Calu3 (cell line): ENCODE measurements at places on chromosomes 7 and 10.
A peak's percentile ranks its signal among the peaks of the same experiment; 100 is the strongest.

DNA sequence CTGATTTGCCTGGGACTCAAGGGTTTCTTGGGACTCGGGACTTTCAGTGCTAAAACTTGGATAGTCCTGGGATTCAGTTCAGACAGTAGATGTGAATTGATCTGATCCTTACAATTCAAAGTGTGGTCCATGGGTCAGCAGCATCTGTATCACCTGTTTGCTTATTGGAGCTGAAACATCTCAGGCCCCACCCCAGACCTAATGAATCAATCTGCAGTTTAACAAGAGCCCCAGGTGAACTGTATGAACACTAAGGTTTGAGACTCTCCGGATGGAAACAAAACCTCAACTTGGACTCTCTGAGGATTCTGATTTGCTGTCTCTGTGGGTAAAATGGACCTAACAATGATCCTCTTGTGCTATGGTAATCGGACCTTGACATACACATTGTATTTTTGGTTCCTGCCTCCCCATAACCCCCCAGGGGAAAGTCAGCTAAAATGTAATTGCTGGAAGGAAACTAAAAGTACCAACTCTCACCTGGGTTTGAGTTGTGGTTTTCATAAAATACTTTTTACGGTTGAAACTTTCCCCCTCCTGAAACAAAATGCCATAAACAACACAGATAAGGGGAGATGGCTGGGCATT lies 11.7 kb downstream of the CYP26A1 start:
- DNase-seq = no peak

GRCh38 chr7:86930554-86931307 lies 128.7 kb downstream of the ELAPOR2 start:
- no peak for DNase-seq

DNA sequence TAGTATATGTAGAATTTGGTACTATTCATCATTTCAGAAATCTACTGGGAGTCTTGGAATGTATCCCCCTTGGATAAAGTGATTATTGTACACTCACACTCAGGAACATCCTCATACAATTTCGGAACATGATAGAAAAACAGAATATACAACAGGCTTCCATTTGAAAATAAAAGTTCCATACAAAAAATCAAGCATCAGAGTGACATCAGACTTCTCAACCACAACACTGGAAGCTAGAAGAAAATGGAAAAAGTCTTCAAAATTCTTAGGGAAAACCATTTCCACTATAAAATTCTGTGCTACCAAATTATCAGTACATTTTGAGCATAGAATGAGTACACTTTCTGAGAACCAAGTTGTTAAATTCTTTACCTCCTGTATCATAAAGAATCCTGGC lies 8.8 kb downstream of the LYZL1 start:
- no peak for DNase-seq

GRCh38 chr10:60346661-60347060 lies 43.0 kb downstream of the ANK3 start:
- no peak for DNase-seq

- no peak for DNase-seq
Observed at GRCh38 chr10:28014651-28015050, 15.8 kb upstream of the ODAD2 start.

DNA sequence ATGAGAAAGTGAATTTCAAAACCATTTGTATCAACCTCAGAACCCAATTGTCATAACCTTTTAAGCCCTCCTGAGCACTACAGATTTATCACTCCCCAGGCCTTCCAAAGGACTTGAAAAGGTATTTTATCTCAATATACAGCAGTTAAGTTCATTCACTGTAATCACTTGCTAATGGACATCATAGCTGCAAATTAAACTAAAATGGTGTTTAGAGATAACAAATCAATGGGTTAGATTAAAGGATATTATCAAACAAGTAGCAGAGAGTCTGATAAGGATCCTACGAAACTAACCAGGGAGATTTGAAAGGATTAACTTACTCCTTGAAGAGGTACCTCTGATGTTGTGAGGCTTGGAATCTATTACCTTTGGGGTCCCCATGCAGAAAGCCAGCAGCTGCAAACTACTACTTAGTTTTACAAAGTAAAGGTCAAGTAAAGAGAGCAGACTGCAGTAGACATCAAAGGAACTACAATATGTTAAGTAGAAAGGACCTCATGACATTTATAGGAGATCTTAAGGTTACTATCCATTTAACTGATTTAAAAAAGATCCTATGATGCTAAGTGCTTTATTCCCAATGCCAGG lies 359.4 kb downstream of the SORCS1 start:
- no peak for DNase-seq

- DNase-seq = no peak
Observed at GRCh38 chr7:157650801-157651200, 314.0 kb downstream of the DNAJB6 start.

- DNase-seq = no peak
Observed at GRCh38 chr10:5442990-5443370, 30.6 kb downstream of the NET1 start.

DNA sequence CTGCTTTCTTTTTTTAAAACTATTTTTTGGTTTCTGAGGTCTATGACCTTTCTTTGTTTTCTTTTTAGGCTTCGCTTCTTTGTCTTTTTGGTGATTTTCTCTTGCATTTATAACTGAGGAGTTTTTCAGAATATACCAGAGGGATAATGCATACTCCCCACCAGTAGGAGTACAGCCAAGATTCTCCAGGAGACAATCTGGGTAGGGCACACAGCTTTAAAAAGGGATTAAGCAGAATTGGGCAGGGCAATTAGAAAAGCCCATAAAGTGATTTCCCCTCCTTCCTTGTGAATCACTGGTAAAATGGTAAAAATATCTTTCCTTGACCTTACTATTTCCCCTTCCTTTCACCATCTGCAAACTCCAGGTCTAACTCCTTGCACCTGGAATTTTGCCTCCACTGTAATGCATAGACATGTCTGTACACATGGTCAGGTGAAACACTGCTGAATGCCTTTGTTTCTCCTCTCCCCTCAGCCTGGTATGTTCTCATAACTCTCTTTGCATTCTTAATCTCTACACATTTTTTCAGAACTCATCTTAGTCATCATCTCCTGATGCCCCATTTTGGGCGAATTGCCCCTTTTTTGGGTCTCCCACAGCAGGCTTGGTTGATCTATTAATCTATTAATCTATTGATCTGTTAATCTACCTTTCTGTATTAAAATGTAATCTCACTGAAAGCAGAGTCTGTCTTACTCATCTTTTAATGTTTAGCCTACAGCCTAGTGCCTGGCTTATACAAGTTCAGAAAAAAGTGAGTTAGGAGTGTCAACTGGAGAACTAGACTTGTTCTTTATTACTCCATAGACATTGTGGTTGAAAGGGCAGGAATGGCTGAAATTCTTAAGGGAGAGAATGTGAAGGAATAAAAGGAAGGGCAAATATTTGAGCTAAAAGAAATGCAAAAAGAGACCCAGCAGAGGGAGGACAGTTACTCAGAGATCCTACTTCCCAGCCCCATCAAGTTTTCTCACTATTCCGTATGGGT lies 64.6 kb downstream of the MDFIC start:
- DNase-seq = no peak

DNA sequence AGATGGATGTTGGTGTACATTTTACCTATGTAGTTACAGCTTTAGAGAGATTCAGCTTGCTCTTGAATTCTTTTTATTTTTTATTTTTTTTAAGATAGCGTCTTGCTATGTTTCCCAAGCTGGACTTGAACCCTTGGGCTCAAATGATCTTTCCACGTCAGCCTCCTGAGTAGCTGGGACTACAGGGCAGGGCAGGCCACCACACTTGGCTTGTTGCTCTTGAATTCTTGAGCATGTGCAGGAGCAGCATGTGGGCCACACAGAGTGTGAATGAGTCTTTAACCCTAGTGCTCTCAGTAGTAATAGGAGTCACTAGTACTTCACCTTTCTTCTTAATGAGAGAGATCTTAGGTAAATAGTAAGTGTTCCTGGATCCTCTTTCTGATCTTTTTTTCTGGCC lies 26.7 kb upstream of the CYCS start:
- no peak for DNase-seq

GRCh38 chr7:135232720-135233119 lies 918 bp upstream of the STRA8 start:
- DNase-seq = peak; percentile 44

DNA sequence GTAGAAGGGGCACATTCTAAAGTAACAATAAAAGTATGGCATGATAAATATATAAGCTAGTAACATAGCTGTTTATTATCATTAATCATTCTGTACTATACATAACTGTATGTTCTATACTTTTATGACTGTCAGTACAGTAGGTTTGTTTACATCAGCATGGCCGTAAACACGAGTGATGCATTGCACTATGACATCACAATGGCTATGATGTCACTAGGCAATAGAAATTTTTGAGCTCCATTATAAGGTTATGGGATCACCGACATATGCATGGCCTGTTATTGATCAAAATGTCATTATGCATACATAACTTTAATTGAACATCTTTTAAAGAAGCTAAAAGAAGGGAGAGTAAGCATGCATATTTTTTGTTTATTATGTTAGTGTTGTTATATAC lies 200.1 kb upstream of the SHH start:
- no peak for DNase-seq

DNA sequence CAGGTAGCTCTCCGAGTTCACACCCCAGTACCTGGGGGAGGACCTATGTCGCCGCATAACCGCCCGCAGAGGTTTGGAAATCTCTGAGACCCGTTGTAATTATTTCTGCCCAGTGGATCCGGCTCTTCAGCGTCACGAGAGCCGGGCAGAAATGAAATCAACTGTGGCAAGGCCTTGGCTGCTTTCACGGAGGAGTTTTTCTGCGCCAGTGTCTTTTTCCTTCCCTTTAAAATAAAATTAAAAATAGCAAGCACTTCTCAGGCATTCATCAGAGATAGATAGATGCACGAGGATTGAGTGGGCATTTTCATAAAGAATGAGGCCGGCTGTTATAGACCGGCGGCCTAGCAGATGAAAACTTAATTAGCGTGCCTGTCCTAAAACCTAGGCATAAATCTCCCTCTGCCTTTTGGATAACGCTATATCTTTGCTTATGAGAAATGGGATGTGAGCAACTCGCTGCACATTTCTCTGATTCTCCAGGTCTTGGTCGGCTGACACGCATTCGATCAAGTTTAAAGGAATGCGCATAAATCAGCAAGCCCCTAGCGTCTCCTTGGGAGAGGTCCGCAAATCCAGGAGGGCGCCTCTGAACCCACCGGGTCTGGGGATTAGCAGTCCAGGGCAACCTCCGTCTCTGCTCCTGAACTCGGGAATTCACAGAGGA lies 6.4 kb downstream of the HOXA13 start:
- no peak for DNase-seq

DNA sequence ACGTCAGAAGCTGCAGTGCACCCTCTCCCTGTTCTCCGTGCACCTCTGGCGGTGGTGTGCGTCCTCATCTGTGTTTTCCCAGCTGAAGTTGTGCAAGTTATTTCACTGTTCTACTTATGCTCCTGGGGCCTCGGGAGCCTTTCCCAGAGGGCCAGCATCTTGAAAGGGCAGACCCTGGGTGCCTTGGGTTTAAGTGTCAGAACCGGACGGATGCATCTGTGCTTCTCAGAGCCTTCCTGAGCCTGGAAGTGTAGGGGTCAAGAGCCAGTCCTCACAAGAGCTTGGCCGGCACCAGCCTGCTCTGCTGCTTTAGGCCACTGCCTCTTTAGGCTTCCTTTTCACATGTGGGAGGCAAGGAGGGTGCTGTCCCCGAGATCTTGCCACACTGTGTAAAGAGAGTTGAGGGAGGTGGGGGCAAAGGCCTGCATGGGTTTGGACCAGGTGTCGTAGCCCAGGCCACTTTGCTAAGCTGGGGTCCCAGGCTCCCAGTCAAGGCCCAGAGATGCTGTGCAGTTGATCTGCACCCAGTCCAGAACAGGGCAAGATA lies 128.9 kb upstream of the NPS start:
- no peak for DNase-seq

DNA sequence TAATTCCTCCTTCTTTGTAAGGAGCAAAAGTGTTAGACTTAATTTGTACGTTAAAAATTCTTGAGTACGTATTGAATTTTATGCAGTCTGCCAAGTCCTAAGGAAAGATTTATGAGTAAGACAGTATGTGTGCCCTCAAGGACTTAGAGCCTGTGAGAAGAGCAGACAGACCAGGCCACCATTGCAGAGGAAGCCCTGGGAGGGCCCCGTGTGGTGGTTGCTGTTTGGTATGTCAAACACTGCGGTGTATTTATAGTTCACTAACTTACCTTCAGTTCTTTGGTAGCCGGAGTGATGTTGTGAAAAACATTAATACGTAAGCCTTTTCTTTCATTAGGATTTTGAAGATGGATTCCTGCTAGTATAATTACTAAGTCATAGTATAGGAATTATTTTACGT lies 82.9 kb downstream of the GALNT11 start:
- no peak for DNase-seq

GRCh38 chr10:75922435-75922834 lies 491.0 kb downstream of the LRMDA start:
- no peak for DNase-seq

DNA sequence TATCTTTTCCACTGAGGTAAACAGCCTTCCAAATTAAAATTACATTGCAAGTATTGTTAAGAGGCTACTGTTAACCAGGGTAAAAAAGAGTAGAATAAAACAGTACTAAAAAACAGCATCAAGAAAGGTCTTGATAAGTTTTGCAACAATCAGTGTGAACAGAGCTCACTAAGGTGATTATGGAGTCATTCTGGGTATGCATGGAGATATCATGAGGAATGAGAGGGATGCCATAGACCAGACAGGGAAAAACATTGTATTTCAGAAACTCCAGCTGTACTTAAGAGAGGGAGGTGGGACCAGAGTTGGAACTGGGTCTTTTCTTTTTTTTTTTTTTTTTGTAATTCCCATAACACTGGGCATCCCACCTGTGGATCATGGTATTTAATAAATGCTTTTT lies 549.6 kb downstream of the INHBA start:
- no peak for DNase-seq

GRCh38 chr10:35435824-35436223 lies 99.5 kb downstream of the CCNY start:
- no peak for DNase-seq

GRCh38 chr10:33706191-33706590 lies 371.7 kb upstream of the NRP1 start:
- no peak for DNase-seq

DNA sequence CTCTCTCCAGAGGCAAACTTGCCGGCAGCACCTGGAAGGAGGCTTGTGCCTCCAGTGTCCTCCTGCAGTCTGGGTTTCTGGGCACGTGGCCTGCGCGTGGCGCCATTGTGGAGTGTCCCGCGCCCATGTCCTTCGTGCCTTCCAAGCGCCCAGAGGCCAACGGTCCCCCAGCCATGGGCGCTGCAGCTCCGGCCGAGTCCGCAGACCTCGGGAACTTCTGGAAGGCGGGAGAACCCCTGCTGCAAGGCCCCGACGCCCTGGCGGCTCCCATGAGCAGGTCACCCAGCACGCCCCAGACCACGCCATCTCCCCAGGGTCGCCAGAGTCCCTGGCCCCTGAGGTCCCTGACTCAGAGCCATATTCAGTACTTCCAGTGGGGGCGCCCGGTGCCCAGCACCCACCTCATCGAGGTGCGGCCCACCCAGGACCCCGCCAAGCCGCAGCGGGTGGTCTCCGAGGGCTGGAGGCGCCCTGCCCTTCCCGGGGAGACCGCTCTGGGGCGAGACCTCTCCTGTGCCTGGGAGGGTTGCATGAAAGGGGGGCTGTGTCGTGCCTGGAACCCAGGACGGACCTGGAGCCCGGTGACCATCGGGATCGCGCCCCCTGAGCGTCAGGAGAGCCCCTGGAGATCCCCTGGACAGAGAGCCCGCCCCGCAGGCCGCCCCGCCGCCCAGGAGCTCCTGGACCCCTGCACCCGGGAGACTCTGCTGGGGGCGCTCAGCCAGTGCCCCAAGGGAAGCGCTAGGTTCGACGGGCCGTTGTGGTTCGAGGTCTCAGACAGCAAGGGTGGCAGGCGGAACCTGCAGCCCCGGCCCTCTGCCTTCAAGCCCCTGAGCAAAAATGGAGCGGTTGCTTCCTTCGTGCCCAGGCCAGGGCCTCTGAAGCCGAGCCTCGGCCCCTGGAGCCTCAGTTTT lies at the start of gene POM121L12:
Gene POM121L12 (plus strand): TSS at position 135 of the 914 bp plus-strand sequence. CDS start 39 bp downstream, at position 174.
- DNase-seq = no peak
